Neural progenitor cell (in vitro differentiated cells): ENCODE measurements at places on chromosomes 11 and 22. TPM values are rescaled to one million over a fixed set of nuclear protein-coding genes. Genes with fewer than 3 reads are reported as not detected.

The B3GAT1 gene
- 11.0 and 20.7 TPM in 2 replicates for total RNA-seq

The PYGM gene
- total RNA-seq, result 1.4 and 2.2 TPM in 2 replicates

DNA sequence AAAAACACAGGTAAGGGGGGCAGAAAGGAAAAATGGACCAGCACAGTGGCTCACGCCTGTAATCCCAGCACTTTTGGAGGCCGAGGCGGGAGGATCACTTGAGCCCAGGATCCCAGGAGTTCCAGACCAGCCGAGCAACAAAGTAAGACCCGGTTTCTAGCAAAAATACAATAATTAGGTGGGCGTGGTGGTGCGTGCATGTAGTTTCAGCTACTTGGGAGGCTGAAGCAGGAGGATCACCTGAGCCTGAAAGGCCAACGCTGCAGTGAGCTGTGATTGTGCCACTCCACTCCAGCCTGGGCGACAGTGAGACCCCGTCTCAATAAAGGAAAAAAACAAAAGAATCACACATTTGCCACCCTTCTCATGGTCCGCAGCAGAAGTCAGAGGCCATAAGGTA, 519.4 kb downstream of the BRD1 start:
- no peak for DNase-seq
- H3K4me1 ChIP-seq, result peaks cover 3% of the 10 kb centered on the region
- peaks cover 3% of the 10 kb centered on the region for H3K27me3 ChIP-seq
- no peaks in the 10 kb centered on the region for H3K36me3 ChIP-seq
- no peak overlapping the region for H3K27ac ChIP-seq

GRCh38 chr11:1668911-1669473, 28.0 kb upstream of the KRTAP5-6 start:
- H3K4me3 ChIP-seq, result no peak overlapping the region
- H3K36me3 ChIP-seq, result no peaks in the 10 kb centered on the region
- H3K27me3 ChIP-seq, result peaks cover 50% of the 10 kb centered on the region
- no peak overlapping the region for H3K27ac ChIP-seq

GRCh38 chr11:72954860-72955259, 140.6 kb downstream of the ATG16L2 start:
- H3K4me3 ChIP-seq, result no peak overlapping the region
- no peak overlapping the region for H3K27ac ChIP-seq
- H3K27me3 ChIP-seq, result no peaks in the 10 kb centered on the region
- no peak for DNase-seq

- no peak for DNase-seq
- H3K4me3 ChIP-seq, result no peak overlapping the region
- H3K27ac ChIP-seq, result no peak overlapping the region
- no peaks in the 10 kb centered on the region for H3K36me3 ChIP-seq
These were observed 91.5 kb upstream of the BLID start for GRCh38 chr11:122207505-122207904.

- DNase-seq, result no peak
- H3K4me1 ChIP-seq, result peaks cover 4% of the 10 kb centered on the region
- no peak overlapping the region for H3K27ac ChIP-seq
- no peaks in the 10 kb centered on the region for H3K27me3 ChIP-seq
These were observed 53.7 kb downstream of the PARVA start for GRCh38 chr11:12430954-12431595.

DNA sequence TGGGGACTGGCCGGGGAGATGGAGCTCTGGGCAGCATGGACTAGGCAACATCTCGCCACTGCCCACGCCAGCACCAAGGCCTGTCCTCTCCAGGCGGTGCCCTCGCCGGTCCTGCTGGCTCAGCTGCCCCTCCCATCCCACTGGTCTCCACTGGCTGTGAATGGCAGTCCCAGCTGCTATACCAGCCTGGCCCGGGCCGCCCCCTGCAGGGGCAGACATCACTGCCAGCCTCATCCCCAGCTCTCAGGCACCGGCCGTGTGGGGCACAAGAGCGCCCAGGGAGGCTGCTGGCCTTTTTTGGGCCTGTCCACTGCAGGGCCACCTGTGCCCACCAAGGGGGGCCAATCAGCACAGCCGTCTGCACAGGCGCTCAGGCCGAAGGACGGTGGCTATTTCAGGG, 30.1 kb upstream of the H19 start:
- no peaks in the 10 kb centered on the region for H3K27me3 ChIP-seq
- no peaks in the 10 kb centered on the region for H3K36me3 ChIP-seq
- no peak overlapping the region for H3K4me3 ChIP-seq
- no peaks in the 10 kb centered on the region for H3K4me1 ChIP-seq

- DNase-seq, result no peak
- H3K4me3 ChIP-seq, result no peak overlapping the region
- H3K36me3 ChIP-seq, result no peaks in the 10 kb centered on the region
- no peaks in the 10 kb centered on the region for H3K27me3 ChIP-seq
- H3K4me1 ChIP-seq, result no peaks in the 10 kb centered on the region
These were observed 1513.3 kb downstream of the FAM181B start for GRCh38 chr11:81220146-81220895.

- peaks cover 28% of the 10 kb centered on the region for H3K4me1 ChIP-seq
- no peaks in the 10 kb centered on the region for H3K27me3 ChIP-seq
- H3K4me3 ChIP-seq, result no peak overlapping the region
- H3K27ac ChIP-seq, result no peak overlapping the region
- H3K36me3 ChIP-seq, result no peaks in the 10 kb centered on the region
These were observed 27.7 kb downstream of the ALG9 start for GRCh38 chr11:111843661-111844060.
